ENCODE measurements at places on chromosomes 1 and 21.

GRCh38 chr21:37433456-37433840 lies 66.9 kb downstream of the DYRK1A start:
- no peak for DNase-seq

DNA sequence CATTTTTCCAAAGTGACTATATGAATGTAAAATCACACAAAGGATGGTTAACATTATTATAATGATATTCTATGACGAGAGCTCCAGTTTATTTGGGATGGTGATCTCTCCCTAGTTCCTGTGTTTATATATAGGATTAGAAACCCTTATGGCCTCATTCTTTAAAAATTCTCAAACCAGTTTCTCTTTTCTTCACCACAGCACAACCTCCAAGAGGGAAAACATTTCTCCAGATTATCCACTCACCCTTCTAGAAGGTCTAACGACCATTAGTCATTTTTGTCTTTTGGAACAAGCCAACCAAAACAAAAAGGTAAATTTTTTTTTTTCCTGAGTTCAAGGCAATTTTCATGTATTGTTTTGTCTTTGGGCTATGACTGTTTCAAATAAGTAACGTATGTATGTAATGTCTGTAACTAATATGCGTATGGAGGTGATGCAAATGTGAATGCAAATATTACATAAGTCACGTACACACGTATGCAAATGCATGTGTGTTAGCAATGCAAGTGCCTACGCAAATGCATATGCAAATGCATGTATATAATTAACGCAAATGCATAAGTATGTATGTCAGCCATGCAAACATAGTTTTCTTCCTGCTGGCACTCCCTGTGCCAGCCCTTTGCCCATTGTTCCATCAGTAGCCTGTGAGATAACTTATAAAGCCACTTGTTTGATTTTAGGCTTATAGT lies 72.5 kb upstream of the MORC3 start:
- DNase-seq: no peak

GRCh38 chr1:243496187-243496646 lies 240.4 kb downstream of the SDCCAG8 start:
- no peak for DNase-seq

GRCh38 chr1:201732351-201732750 lies 96.6 kb upstream of the IPO9 start:
- DNase-seq: no peak

DNA sequence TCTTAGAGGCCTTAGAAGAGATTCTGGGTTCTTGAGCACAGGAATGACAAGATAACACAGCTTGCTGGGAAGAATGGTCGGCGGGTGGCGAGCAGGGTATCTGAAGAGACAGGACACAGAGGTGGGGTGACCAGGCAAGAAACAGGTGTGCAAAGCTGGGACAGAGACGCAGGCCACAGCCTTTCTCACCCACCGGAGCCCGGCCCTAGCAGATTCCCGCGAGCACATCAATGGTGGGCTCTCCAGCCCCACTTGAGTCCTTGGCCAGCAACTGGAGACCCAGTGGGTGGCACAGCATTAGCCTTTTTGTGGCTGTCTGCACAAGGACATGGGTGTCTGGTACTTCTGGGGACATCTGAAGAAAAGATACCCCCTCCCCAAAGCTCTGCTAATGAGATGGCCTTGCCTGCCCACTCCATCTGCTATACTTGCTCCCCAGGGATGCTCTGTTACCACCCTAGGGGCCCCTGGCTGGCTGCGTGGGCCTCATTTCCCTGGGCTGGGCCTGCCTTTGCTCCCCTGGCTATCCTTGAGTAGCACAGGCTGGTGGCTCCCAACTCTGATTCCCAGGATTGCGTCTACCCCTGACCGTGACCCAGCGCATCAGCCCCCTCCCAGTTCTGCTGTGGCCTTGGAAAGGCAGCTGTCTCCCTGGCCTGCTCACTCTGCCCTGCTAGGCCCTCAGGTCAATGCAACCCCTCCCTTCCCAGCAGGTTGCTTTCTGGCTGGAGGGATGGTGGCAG lies 127.2 kb upstream of the ADAR start:
- no peak for DNase-seq

GRCh38 chr1:181637998-181638397 lies 154.7 kb downstream of the CACNA1E start:
- no peak for DNase-seq

Measured in suppressor macrophage (primary cell).